ENCODE measurements at places on chromosomes 5 and 9.

DNA sequence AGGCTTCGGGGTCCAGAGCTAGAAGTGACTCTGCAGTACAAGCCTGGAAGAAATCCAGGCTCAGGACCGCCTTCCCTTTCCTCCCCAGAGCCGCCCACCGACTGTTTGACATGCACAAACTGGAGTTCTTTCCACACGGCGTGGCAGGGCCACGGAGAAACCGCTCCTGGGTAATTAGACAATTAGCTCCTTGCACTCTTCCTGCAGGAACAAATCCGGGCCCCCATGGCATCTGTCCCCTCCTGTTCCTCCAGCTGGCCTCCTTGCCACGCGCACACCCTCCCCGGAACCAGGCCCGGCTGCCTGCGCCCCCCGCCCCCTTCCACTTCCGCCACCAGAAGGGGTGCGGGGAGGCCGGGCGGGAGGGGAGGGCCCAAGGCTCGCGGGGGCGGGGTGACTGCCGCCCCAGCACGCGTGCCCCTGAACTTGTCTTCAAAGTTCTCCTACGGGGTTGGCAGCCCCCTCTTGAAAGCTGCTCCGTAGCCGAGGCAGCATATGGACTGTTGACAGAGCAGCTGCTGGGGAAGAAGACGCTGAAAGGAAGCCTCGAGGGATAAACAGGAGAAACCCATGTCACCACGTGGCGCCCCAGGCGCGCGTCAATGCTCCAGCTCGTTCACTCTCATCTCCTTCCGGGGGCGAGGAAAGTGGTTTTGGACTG is 74.3 kb downstream of the SEC61B start:
- no peaks in the 10 kb centered on the region for H3K4me1 ChIP-seq
- no peaks in the 10 kb centered on the region for H3K27me3 ChIP-seq
- H3K36me3 ChIP-seq: no peaks in the 10 kb centered on the region
- DNase-seq: no peak
- H3K27ac ChIP-seq: no peak overlapping the region

- H3K4me1 ChIP-seq: no peaks in the 10 kb centered on the region
- no peaks in the 10 kb centered on the region for H3K27me3 ChIP-seq
- H3K36me3 ChIP-seq: no peaks in the 10 kb centered on the region
- no peak for DNase-seq
These were observed 13.6 kb upstream of the CAST start for GRCh38 chr5:96648593-96648992.

DNA sequence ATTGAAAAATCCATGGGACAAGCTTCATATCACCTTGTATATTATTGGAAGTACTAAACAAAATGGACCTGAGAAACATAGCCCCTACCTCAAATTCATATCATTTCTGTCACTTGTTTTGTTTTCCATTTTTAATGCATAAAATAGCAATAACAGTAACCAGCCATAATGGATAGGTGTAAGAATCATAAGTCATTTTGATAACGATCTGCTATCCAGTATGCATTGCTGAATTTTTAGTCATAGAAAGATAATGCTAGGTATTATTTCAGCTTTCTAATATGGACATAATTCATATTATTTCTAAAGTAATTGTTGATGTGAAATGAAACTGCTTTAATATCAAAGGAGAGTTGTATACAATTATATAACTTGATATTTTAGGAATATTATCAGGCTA is 1.1 kb upstream of the LRRC70 start:
- no peaks in the 10 kb centered on the region for H3K4me1 ChIP-seq
- no peak overlapping the region for H3K4me3 ChIP-seq
- no peaks in the 10 kb centered on the region for H3K27me3 ChIP-seq
- H3K27ac ChIP-seq: no peak overlapping the region

- no peaks in the 10 kb centered on the region for H3K36me3 ChIP-seq
- no peaks in the 10 kb centered on the region for H3K27me3 ChIP-seq
- H3K4me3 ChIP-seq: no peak overlapping the region
- H3K4me1 ChIP-seq: peaks cover 18% of the 10 kb centered on the region
These were observed 26.4 kb upstream of the F2R start for GRCh38 chr5:76689321-76690036.

GRCh38 chr5:56569566-56569965 is 245.8 kb upstream of the MAP3K1 start:
- H3K27me3 ChIP-seq: no peaks in the 10 kb centered on the region
- no peak overlapping the region for H3K27ac ChIP-seq
- H3K36me3 ChIP-seq: no peaks in the 10 kb centered on the region
- peaks cover 15% of the 10 kb centered on the region for H3K4me1 ChIP-seq
- H3K4me3 ChIP-seq: no peak overlapping the region

DNA sequence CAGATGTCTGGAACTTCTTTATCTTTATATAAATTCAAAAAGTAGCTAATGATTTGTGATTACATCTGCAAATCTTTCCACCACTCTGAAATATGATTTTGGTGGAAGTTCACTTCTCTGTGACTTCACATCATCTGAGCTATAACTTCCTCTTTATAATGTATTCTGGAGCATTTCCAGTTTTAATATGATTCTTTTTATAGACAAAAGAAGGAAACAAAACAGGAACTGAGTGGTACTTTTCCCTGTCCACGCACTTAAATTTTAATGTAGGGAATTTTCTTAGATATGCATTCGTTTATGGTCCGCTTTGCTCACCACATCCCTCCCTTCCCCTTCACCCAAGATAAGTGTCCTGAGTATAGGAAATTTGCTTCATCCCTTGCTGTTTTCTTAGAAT is 333.5 kb downstream of the CHSY3 start:
- H3K4me1 ChIP-seq: no peaks in the 10 kb centered on the region
- no peak overlapping the region for H3K4me3 ChIP-seq
- H3K36me3 ChIP-seq: no peaks in the 10 kb centered on the region
- H3K27ac ChIP-seq: no peak overlapping the region

DNA sequence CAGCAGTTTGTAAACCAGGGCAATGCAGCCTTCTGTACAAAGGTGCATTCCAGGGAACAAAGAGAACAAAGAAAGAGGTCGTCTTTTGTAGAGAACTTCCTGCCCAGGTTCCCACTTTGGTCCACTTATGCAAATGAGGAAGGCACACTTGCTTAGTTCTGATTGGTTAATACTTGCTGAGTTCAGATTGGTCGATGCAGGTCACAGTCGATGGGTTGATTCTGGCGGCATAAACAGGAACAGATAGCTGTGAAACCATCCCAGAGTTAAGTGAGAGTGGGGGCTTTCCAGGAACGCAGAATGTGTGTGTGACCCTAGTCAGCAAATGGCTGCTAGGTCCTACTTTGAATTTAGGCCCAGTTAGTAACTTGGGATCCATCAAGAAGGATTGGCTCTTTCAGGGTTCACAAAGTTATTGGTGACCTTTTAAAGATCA is 1.8 kb upstream of the ADAMTS13 start:
- no peak overlapping the region for H3K4me3 ChIP-seq
- DNase-seq: no peak
- H3K36me3 ChIP-seq: peaks cover under 1% of the 10 kb centered on the region
- H3K27ac ChIP-seq: no peak overlapping the region
- no peaks in the 10 kb centered on the region for H3K27me3 ChIP-seq

DNA sequence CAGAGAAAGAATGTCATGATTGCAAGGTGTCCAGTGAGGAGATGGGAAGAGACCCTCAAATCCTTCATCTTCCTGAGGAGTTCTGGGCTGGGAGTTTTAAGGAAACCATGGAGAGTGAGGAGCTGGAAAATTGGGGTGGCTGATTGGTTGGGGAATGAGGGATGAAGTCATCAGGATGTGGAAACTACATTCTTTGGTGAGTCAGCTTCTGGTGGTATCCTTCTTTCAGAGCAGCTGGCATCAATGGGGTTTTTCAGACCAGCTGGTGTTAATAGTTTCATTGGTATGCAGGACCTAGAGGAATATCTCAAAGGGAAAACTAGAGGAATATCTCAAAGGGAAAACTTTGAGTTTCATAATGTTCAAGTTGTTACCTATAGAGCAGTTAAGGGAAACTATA is 45.2 kb downstream of the RNF180 start:
- no peaks in the 10 kb centered on the region for H3K36me3 ChIP-seq
- H3K4me1 ChIP-seq: no peaks in the 10 kb centered on the region
- no peak overlapping the region for H3K4me3 ChIP-seq

- H3K36me3 ChIP-seq: no peaks in the 10 kb centered on the region
- H3K27me3 ChIP-seq: no peaks in the 10 kb centered on the region
- no peaks in the 10 kb centered on the region for H3K4me1 ChIP-seq
- no peak overlapping the region for H3K27ac ChIP-seq
These were observed 37.8 kb upstream of the LPAR1 start for GRCh38 chr9:111076042-111076441.

DNA sequence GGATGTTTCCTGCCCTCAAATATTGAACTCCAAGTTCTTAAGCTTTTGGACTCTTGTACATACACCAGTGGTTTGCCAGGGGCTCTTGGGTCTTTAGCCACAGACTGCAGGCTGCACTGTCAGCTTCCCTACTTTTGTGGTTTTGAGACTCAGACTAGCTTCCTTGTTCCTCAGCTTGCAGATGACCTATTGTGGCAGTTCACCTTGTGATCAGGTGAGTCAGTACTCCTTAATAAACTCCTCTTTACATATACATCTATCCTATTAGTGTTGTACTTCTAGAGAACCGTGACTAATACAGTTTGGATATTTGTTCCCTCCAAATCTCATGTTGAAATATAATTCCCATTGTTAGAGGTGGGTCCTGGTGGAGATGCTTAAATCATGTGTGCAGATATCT is 681.9 kb upstream of the ARRDC3 start:
- no peaks in the 10 kb centered on the region for H3K36me3 ChIP-seq
- H3K27me3 ChIP-seq: no peaks in the 10 kb centered on the region
- H3K27ac ChIP-seq: no peak overlapping the region
- no peak overlapping the region for H3K4me3 ChIP-seq
- no peak for DNase-seq
- H3K4me1 ChIP-seq: no peaks in the 10 kb centered on the region

- no peaks in the 10 kb centered on the region for H3K27me3 ChIP-seq
- H3K36me3 ChIP-seq: no peaks in the 10 kb centered on the region
- no peak for DNase-seq
- H3K4me1 ChIP-seq: no peaks in the 10 kb centered on the region
- H3K27ac ChIP-seq: no peak overlapping the region
- no peak overlapping the region for H3K4me3 ChIP-seq
These were observed 80.9 kb downstream of the BARX1 start for GRCh38 chr9:93874242-93874641.

DNA sequence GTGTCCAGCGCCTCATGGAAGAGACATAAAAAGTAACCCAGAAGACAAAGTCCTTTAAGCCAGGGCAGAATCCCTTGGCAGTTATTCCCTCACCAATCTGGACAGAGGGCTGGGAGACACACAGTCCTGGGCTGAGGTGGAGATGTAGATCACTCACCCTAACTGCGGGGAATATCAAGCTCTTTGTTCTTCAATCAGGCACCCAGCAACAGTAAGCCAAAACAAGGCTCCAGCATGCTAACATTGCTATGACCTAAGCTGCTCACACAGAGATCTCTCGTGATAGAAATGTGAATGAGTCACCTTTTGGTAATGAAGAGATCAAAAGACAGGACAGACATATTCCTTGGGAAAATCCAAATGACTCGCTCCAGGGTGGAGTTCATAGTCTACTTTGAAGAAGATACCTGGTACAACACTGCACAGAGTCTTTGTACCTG is 101.3 kb downstream of the FBN2 start:
- H3K4me1 ChIP-seq: no peaks in the 10 kb centered on the region
- H3K27ac ChIP-seq: no peak overlapping the region
- no peaks in the 10 kb centered on the region for H3K36me3 ChIP-seq
- no peaks in the 10 kb centered on the region for H3K27me3 ChIP-seq

- H3K36me3 ChIP-seq: no peaks in the 10 kb centered on the region
- H3K4me3 ChIP-seq: no peak overlapping the region
- no peaks in the 10 kb centered on the region for H3K4me1 ChIP-seq
- no peaks in the 10 kb centered on the region for H3K27me3 ChIP-seq
These were observed 194.9 kb downstream of the DIRAS2 start for GRCh38 chr9:90447773-90448172.

DNA sequence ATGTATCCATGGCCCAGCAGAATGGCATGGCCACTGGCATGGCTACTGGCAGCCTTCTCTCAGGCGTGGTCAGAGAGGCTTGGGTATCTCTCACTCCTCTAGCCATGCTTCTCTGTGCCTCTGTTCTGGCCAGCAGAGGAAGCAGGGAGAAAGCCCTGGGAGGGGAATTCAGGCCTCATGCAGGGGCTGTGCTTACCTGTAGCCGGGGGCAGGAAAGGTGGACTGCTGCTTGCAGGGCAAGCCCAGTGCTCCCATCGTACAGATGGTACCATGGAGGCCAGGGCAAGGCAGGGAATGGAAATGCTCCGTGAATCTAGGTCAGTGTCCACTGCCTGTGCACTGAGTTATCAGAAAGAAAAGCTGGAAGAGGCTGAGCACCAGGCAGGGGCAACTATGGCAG is 2.7 kb downstream of the OR13J1 start:
- H3K4me1 ChIP-seq: no peaks in the 10 kb centered on the region
- H3K27me3 ChIP-seq: no peaks in the 10 kb centered on the region
- no peaks in the 10 kb centered on the region for H3K36me3 ChIP-seq
- DNase-seq: no peak
- no peak overlapping the region for H3K4me3 ChIP-seq

DNA sequence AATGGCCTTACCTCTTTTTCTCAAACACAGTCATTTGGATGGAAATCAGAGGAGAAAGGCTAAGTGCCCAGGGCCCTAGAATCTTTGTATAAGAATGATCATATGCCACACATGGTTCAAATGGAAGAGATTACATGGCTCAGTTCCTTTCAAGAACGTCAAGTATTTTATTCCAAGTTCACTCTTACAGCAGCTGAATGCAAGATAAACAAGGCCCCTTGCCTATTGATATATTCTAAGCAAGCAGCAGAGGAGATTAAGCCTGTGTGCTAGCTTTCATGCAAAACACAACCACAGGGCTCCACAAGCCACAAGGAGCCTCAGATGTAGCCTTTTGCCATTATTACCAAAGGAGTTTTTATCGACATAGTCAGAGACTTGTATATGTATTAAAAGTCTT is 55.3 kb upstream of the SLCO6A1 start:
- H3K27me3 ChIP-seq: no peaks in the 10 kb centered on the region
- no peak for DNase-seq
- H3K36me3 ChIP-seq: no peaks in the 10 kb centered on the region
- no peak overlapping the region for H3K27ac ChIP-seq

DNA sequence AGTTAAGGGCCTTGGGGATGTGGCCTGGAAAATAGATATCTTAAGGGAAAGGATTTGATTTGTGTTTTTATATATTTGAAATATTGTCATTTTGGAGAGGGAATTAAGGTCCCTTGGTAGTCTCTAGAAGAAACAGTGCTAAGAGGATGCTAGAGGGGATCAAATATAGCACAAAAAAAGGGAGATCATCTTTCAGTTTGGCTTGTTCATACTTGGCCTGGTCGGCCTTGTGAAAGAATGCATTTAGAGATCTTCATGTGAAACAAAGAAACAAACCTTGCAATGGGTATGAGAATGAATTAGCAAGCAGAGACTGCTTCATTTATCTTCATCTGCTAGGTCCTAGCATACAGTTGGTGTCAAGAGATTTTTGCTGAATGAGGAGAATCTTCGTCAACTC is 15.0 kb downstream of the DMRT2 start:
- DNase-seq: no peak
- H3K4me1 ChIP-seq: no peaks in the 10 kb centered on the region
- no peak overlapping the region for H3K4me3 ChIP-seq
- no peaks in the 10 kb centered on the region for H3K36me3 ChIP-seq
- H3K27ac ChIP-seq: no peak overlapping the region

Data from ascending aorta (tissue), 2 donors.